ENCODE measurements at places on chromosomes 3 and 15.

DNA sequence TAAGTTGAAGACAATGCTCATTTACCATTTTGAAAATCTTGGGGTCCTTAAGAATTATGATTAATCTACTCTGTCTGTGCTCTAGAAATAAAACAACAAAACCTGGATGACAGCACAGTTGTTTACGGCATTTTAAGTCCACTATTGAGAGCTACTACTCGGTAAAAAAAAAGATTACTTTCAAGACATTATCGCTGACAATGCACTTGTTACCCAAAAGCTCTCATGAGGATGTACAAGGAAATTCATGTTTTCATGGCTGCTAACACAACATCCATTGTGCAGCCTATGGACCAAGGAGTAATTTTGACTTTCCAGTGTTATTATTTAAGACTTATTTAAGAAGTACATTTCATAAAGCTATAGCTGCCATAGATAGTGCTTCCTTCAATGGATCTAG is 221.3 kb downstream of the GRM7 start:
- no peak for DNase-seq

GRCh38 chr3:34882764-34883163 is 756.6 kb upstream of the ARPP21 start:
- DNase-seq = no peak

GRCh38 chr3:161217496-161217895 is 3.6 kb upstream of the NMD3 start:
- no peak for DNase-seq

DNA sequence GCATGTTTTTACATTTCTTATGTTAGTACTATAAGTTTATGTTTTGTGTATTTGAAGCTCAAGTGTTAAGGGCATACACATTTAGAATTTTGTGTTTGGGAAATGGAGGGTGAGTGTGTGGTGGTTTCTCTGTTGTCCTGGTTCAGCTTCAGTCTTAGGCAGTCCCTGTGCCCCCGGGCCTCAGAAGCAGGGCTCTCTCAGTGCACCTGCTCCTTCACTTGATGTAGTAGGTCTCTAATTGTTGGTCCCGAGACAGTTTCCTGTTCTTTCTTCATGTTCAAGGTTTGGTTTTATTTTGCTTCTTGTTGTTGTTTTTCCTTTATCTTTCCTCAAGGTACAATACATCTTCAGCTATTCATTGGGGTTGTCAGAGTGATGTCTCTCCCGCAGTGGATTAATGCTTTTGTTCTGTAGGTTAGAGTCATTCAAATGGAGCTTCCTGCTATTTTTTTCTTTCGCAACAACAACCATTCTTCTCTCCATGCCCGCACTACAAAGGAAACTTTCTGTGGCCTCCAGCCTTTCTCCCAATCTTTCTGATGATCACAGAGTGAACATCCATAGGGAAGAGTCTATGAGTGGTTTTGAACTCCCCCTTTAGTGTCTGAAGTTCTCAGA is 177.8 kb upstream of the GOLGA6L4 start:
- no peak for DNase-seq

- DNase-seq = peak; percentile 37
Observed at GRCh38 chr3:63863150-63864007, at the start of the genes ATXN7 and THOC7. TSS of gene ATXN7 (plus strand) at chr3:63863867. CDS start at chr3:63912599, 48,732 bp downstream. TSS of gene THOC7 (minus strand) at chr3:63863805. CDS start at chr3:63863790, 15 bp downstream.

GRCh38 chr3:72426618-72427397 is 421.4 kb downstream of the SHQ1 start:
- no peak for DNase-seq

DNA sequence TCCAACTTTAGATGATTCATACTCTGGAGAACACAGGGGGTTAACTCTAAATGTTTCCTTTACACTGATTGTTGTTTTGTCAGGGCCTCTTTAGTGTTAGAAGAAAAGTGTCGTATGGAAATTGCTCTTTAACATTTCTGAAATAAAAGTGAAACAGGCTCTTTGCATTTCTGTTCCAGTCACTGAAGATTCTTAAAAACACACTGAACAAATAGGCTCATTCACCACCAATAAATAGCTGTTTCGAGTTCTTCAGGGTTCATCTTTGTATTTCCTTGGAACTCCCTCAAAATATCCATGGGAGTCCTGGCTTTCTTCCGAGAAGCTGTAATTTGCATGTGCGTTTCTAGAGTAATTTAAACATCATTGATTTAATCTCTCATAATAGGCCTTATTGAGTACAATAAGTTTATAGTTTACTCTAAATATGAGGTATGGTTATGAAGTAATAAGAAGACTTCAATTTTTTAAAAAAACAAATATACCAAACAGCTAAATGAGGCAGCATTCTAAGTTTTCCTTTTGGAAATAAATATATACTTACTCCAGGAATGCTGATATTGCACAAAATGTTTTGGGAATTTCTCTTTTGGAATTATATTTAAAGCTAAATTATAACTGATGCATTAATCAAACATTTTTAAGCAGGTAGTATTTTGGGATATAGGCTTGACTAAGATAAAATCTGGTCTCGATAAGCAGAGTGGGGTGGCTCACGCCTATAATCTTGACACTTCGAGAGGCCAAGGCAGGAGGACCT is 327.4 kb downstream of the EPHA3 start:
- DNase-seq = no peak

- DNase-seq = no peak
Observed at GRCh38 chr3:188008582-188009213, 145.3 kb upstream of the LPP start.

- peak; percentile 47 for DNase-seq
Observed at GRCh38 chr15:68559345-68560310, 19.2 kb upstream of the CORO2B start.

GRCh38 chr3:53131096-53131495 is 861 bp upstream of the RFT1 start:
- DNase-seq = no peak

DNA sequence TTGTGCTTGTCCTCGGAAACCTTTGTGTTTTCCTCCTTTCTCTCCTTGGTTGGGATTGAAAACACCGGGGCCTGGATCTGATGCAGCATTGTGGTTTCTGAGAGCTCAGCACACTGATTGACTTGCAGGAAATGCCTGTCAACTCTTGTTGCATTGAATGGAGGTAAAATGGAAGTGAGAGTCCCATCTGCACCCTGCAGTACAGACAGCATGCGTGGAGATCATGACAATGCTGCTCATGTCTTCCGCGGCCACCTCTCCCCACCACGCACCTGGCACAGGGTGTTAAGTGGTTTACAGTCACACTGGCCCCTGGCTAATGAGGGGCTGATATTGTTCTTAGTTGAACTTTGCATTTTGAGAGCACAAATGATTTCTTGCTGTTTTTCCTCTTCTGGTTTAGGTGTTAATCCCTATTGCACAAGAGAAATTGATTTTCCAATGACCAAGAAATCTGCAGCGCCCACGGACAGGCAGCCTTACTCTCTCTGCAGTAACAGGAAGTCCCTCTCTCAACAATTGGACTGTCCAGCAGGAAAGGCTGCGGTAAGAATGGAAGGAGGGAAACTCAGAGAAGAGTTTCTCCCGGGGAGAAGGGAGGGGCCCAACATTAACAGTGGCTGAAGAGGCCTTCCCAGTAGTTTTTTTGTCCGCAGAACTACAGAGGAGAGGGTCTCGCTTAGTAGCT is 58.5 kb downstream of the STARD5 start:
- no peak for DNase-seq

- DNase-seq = no peak
Observed at GRCh38 chr15:76075046-76075445, 15.3 kb downstream of the TMEM266 start.

DNA sequence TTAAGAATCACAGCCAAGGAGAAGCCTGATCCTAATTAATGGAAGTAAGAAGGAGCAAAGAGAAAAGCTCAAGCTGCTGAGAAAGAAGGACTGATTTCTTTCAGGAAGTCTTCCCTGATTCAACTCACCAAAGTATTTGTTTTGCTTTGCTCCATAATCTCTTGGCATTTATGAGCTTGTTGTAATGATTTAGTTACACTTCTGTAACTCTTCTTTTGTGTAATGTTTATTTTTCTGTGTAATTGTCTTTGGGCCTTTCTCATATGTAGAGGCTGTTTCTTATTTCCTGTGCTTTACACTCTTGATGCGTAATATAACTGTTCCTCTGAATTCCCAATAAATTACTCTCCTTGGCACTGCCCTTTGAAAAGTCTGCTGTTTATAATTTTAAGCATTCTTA is 80.0 kb downstream of the COL6A5 start:
- DNase-seq = no peak

- DNase-seq = no peak
Observed at GRCh38 chr15:90074916-90075315, 27.4 kb downstream of the IDH2 start.

GRCh38 chr3:53820756-53821580 is 25.3 kb downstream of the CHDH start:
- no peak for DNase-seq

DNA sequence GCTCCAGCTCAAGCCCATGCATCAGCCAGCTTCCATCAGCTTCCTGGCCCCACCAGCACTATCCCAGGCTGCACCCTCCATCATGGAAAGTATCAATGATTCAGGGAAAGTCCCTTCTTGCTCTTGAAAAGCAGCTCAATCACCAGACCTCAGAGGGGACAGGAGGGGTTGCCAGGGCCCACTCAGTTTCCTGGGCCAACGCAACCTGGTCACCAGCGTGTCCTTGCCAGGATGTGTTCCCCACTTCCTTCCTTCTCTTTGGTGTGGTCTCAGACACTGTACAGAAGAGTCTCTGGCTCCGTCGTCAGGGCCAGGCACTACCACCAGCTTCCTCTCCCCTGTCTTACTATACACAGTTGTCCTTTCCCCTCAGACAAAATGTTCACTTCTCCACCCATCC is 3.0 kb downstream of the HDC start:
- DNase-seq = no peak

- DNase-seq = no peak
Observed at GRCh38 chr3:17623464-17623863, 119.0 kb downstream of the TBC1D5 start.

- no peak for DNase-seq
Observed at GRCh38 chr3:2826453-2826852, 283.7 kb downstream of the IL5RA start.

DNA sequence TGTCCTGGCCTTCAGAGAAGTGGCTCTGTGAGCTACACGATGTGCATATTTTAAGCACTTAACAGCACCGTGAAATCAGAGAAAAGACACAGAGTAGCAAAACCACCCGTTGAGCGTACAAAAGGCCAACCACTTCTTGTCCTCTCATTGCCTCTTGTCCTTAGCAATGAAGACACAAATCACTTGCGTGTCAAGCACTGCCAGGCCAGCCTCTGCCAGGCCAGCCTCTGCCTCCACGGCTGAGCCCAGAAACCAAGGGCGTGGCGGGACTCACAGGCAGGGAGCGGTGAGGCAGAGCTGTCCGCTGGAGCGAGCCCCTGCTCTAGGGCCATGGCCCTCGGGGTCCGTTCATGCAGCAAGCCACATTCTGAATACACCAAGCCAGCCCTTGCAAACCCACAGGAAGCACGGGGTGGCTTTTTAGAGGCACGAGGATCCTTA is 4.0 kb downstream of the MUC4 start:
- DNase-seq = no peak

DNA sequence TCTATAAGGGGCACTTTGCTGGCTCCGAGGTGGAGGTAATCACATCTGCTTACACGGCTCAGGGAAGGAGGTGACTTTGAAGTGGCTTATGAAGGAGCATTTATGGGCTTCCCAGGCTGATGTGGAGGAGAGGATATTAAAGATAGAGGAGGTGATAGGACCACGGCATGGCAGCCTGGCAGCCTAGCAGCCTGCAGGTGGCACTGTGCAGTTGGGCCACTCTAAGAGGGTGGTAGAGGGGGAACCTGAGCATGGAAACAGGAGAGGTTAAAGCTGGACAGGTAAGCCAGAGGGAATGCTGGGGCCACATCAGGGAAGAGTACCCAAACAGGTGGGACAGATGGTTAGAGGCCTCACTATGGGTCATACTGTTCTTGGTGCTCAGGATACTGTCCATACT is 375.0 kb downstream of the WDR72 start:
- DNase-seq = no peak

DNA sequence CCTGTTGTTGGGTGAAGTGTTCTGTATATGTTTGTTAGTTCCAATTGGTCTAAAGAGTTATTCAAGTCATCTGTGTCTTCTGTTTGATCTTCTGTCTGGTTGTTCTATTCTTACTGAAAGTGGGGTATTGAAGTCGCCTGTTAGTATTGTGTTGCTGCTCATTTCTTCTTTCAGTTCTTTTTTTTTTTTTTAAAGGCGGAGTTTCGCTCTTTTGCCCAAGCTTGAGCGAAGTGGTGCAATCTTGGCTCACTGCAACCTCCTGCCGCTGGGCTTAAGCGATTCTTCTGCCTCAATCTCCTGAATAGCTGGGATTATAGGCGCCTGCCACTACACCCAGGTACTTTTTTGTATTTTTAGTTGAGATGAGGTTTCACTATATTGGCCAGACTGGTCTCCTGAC is 23.5 kb downstream of the PFN2 start:
- DNase-seq = no peak

DNA sequence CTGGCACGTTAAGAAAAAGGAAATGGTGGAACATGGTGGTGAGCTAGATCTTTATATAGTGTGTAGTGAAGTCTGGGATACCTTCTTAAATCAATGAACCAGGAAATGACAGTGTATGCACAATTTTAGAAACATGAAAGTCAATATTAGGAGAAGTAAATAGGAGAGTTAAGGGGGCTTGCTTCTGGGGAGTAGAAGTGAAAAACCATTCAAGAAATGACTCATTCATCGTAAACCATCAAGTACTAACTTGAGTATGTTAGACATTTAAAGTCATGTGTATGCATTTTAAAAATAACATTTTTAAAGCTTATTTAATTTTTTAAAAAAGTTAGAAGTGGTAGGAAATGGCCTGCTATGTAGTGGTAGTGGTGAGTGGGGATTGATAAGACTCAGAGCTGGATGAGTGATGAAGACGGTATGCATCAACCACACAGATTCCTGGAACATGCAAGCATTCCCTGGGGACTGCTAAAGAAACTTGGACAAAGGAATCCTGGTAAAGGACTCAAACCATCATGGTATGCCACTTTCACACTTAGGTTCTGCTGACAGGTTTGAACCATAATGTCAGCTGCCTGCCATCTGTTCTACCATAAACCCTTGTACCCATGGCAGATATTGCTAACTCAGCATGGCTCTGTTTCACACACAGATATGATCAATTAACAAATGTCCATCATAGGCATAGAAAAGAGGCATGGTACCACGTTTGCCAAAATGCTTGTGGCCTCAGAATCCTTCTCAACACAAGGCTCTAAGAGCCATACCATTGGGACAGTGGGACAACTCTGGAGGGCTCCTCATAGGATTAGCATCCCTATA is 28.9 kb upstream of the MITF start:
- DNase-seq = no peak

DNA sequence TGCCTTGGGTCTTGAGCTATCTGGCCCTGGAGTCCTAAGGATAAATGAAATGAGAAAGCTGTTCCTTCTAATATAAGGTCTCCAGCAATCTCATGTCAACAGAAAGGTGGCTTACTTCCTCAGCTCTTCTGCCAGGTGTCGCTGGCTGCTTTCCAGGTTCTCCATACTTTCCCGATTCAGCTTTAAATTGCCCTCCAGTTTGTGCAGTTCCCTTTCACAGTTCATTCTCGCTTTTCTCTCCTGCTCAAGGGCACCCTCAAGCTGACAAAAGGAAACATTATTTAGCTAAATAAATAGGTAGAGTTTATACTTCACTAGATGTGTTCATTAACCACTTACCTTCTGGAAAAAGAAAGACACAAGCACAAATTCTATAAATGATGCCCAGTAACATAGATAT is 73.0 kb downstream of the MYH15 start:
- DNase-seq = no peak

Data from amniotic stem cell (primary cell).